Cerebellum (tissue), 4 donors: ENCODE measurements at places on chromosomes 12 and 14. TPM values are rescaled to one million over a fixed set of nuclear protein-coding genes. Genes with fewer than 3 reads are reported as not detected.

Gene KRT6C
- total RNA-seq, result not detected

Gene ANKS1B
- total RNA-seq, result 331 TPM

Gene CCDC91
- 55.1 TPM for total RNA-seq

Gene PMEL
- 0.54 TPM for total RNA-seq

Gene SERPINA6
- not detected for total RNA-seq

Gene ESR2
- total RNA-seq, result 3.7 TPM

DNA sequence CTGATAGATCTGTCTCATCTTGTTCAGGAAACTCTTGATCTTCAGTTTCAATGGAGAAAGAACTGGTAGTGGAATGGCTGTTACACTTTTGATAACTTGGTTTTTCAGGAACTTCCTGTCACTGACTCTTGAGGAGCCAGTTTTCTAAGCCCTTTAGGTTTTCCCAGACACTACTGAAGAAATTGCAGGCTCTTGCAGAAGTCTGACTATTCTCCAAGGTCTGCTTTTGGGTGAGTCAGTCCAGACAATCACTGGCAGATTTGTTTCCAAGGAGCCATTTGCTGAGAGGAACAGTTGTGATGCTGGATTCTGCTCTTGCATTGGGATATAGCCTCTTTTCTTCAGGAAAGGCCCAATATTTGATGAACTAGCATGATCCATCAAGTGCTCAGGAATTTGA, 468.0 kb downstream of the FUT8 start:
- no peak for DNase-seq

GRCh38 chr14:64928239-64929013, 14.1 kb downstream of the GPX2 start:
- DNase-seq, result no peak

DNA sequence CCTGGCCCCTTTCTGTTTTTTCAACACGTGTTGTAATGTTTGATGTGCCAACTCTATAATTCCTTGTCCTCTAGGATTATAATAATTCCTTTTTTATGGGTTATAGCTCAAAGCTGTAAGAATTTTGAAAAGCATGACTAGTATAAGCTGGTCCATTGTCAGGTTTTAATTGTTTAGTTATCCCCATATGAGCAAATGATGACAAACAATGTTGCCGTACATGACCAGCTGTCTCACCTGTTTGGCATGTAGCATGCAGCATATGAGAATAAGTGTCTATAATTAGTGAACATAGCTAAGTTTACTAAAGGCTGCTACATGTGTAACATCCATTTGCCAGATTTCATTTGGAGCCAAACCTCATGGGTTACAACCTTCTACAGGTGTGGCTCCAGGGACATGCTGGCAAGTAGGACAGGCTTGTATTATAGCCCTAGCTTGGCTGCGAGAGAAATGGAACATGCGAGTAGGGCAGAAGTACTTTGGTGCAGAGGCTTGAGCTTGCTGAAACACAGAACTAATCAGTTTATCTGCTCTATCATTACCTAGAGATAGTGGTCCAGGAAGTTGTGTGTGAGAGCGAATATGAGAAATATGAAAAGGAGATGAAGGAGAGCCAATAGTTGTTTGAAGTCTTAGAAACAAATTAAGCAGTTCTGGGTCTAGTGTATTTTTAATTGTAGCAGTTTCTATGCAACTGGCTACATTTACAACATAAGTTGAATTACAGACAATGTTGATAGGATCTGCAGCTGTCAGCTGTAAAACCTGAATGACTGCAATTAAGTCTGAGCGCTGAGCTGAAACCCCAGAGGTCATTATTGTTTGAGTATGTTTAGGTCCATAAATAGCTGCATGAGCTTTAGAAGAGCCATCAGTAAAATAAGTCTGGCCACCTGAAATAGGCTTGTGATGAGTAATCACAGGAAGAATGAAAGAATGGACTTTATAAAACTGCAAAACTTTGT, 22.6 kb upstream of the MAPKAPK5 start:
- no peak for DNase-seq

- no peak for DNase-seq
Observed at GRCh38 chr12:122508163-122508562, 7.4 kb upstream of the ZCCHC8 start.

DNA sequence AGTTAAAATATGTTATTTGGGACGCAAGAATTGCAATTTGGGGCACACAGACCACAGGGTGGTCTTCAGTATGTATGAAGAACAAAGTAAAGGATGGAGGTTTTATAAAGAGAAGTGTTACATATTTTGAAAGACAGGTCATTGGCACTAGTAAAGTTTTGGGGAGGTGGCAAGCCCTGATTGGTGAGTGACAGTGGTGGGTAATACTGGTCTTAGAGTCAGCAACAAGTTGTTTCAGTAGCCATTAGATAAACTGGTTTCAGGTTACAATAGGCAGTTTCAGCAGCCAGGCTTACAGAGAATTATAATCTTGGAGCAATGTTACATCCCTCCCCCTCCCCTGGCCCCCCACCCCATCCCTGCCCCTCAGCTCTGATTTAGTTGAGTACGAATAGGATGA, 17.5 kb downstream of the MARK3 start:
- no peak for DNase-seq

DNA sequence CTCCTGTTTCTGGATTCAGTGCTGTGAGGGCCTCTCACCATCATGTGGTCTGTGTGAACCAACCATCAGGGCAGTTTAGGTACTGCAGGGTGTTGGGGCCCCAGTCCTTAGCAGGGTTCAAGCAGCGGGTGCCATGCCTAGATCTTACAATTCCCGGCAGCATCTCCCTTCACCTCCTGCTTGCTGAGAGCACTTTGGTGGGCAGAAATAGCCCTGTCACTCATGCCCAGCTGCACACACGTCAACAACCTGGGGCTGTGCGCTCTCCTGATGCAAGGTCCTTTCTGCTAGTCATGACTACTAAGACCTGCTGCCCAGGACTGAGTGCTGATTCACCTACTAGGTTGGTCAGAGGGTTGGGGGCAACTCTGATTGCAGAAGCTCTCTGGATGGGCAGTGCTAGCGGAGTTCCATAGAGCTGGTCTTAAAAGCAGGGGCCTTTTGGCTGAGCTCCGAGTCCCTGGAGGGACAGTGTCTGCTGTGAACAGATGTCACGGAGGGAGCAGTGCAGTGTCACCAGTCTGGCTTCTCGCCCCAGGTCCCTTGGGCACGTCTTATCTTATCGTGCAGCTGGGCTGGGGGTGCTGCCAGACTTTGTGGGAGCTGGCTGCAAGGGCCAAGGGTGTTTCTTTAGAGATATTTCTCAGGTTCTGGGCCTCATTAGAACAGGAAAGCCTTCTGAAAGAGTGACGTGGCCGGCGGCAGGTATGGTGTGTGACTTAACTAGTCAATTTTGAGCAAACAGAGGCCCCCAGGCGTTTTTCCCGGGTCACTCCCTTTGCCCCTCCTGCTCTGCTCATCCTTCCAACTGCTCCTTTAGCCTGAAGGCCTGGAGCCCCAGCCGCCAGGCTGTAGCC, 71.8 kb downstream of the NINJ2 start:
- DNase-seq, result no peak

DNA sequence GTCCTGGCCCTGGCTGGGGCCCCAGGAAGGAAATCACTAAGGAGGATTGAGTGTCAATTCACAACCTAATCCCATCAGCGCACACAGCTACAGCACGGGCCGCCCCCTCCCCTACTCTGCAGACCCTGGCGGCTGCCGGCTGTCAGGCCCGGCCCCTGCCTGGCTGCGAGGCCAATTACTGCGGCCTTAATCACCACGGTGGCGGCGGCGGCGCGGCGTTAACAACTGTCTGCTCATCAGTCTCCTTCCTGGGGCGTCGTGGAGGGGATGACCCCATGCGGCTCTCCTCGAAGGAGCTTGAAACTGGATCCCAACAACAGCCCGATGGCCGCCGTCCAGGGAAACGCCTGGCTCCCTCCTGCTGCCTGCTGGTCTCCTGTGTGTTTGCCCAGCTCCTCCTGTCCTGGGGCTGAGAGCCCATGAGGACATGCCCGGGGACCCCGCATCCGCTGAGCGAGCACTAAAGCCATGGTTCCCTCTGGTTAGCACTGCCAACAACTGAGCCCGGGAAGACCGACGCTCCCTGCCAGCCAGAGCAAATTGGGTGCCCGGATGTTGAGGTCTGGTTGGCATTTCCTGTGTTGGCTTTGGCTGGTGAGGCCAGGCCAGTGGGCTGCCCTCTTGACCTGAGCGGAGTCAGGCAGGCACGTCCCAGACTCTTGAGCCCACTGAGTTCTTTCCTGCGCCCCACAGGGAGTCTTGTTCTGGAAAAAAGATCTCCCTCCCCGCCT, 21.8 kb upstream of the EIF2B2 start:
- DNase-seq, result no peak

DNA sequence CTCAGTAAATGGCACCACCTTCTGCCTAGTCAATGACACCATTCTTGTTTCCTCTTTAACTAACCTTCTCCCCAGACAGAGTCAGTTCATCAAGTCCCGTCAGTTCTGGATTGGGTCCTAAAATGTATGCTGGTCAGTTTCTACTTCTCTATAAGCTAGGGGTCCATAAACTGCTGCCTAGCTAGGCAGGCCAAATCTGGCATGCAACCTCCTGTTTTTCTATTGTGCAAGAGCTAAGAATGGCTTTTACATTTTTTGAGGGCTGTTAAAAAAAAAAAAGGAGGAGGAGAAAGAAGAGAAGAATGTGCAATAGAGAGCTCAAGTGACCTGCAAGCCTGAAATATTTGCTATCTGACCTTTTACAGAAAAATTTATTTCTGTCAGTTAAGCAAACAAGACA, 6.4 kb upstream of the TMED10 start:
- DNase-seq, result no peak

- no peak for DNase-seq
Observed at GRCh38 chr14:54830650-54831049, 72.0 kb downstream of the GCH1 start.

- no peak for DNase-seq
Observed at GRCh38 chr12:33476058-33476457, 36.4 kb upstream of the SYT10 start.

GRCh38 chr12:50142993-50143392, 24.2 kb downstream of the CERS5 start:
- no peak for DNase-seq

DNA sequence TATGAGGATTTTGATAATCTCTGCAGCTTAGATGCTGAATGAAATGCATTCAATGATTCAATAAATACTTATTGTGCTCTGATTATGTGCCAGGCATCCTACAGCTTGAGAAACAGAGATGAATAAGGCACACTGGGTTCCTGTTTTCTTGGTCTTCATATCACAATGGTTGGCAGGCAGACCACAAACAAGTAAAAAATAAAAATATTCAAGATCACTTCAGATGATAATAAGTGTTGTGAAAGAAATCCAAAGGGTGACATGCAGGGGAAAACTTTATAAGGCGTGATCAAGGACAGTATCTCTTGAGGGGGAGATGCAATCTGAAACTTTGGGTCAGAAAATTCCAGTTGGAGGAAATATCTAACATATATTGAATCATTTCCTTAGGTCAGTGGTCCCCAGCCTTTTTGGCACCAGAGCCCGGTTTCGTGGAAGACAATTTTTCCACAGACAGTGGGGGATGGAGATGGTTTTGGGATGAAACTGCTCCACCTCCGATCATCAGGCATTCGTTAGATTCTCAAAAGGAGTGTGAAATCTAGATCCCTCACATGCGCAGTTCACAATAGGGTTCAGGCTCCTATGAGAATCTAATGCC, 73.7 kb upstream of the RAP1B start:
- DNase-seq, result no peak

DNA sequence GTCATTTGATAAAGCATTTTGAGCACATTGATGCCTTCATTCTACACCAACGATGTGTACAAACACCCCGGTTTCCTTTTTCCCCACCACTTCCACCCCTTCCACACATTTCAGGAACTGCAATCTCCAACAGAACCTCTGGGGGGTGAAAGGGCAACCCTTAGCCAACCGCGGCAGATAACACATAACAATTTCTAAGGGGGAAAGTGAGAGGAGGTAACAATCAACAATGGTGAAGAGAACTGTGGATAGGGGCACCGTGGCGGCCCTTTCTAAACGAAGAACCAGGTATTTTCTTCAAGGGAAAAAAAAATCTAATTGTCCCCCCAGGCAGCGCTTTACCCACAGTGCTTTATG, 1.1 kb downstream of the KITLG start:
- no peak for DNase-seq

DNA sequence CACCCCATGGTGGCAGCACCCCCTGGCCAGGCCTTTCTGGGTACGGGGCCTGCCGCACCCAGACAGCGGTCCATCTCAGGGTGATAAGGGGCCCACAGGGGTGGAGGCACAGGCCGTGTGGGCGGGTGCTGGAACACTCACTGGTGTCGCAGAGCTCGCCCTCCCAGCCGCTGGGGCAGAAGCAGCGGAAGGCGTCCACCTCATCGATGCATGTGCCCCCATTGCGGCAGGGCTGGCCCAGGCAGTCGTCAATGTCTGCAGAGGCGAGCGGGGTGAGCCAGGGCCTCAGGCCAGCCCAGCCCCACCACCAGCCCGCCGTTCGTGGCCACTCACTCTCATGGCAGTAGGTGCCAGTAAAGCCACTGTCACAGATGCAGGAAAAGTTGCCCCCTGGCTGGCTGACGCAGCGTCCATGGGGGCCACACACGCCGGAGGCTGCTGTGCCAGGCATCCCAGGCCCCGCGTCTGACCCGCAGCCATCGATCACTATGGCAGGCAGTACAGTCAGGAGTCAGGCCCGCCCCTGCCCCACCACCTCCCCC, 19.9 kb downstream of the JAG2 start:
- no peak for DNase-seq

- DNase-seq, result no peak
Observed at GRCh38 chr12:117294189-117294603, 67.2 kb downstream of the NOS1 start.

GRCh38 chr14:87468531-87468930, 524.5 kb downstream of the GALC start:
- no peak for DNase-seq

DNA sequence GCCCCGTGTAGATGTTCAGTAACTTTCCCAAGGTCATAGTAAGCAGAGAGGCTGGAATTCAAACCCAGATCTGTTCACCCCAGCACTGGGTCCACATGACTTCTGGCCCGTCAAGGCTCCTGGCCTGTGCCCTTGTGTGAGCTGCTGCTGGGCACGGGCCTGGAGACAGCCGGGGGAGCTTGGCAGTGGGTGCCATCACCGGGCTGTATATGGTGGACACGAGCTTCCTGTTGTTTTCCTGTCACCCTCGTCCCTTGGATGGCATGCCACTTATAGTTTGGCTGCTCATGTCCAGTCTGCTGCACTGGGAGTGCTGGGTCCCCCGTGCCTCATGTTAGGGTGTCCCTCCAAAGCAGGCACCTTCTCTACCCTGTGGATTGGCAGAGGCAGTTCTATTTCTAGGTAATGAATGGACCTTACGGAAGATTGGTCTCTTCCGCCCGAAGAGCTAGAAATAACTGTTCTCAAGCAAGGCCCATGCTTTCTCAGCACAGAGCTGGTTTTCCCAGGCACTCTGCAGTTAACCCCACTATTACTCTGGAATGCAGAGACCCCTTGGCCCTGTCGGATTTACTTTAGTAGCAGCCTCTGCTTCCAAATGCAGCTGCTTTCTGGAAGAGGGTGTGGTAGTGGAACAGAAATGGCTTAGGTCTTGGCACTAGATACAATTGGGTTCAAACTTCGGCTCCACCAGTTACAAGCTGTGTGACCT, 44.3 kb downstream of the ELK3 start:
- DNase-seq, result no peak
